LHCN-M2 (cell line): ENCODE measurements at places on chromosomes 3 and 15.
A peak's percentile ranks its signal among the peaks of the same experiment; 100 is the strongest.

DNA sequence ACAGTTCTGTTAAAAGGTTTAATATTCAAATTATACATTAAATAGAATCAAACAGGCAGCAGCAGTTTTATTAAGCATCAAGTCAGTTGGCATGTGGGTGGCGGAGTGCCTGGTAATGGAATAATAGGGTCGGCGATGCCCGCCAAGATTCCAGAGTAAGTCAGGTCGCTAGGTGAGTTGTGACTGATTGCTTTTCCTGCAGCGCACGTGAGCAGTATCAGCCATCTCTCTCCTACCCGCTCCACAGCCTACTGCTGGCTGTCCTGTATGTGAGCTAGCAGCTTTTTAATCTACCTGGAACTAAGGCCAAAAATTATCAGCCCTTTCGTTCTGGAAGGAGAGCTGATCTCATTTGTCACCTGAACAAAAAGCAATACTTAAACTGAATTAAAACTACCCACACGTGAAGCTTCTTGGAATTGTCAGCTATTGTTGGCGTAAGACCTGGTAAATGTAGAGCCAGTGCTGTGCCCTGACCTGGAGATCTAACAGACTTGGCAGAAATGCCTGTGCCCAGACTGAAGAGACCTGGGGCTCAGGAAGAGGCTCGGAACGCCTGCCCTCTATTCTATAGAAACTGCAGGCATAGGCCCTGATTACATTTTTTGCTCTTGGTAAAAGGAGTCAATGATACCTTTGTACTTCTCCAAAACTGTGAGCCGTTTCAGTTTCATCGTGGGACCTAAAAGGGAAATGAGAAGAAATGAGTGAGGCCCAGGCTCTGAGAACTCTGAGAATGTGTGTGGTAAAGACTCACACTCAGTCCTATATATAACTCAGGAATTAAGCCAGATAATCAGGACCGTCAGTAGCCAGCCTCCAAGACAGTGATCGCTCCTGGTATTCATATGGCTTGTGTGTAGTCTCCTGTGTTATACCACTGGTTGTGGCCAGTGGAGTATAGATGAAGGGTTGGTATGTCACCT lies 21.9 kb downstream of the IDH3A start:
- no peak for DNase-seq

GRCh38 chr15:47443839-47444238 lies 273.5 kb upstream of the SEMA6D start:
- DNase-seq: no peak

DNA sequence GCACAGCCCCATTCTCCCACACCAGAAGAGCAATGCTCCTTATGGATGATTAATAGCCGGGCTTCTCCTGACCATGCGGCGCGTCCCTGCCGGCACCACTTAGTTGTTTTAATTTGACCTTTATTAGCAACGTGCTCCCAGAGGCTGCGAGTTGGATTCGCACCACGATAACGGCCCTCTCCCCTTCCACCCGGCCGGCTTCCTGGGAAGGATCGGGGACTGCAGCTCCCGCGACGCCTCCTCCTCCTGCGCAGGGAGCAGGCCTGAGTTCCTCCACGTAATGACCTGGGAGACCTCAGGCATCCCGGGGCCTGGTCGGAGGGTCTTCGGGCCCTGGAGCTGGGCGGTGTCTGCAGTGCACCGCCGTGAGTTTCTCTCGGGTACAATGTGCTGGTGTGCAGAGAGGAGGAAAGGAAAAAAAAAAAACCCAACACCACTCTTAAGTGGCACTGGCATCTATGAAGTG lies 243.3 kb upstream of the TOPAZ1 start:
- no peak for DNase-seq

GRCh38 chr3:65144791-65145351 lies 457.1 kb upstream of the ADAMTS9 start:
- peak; percentile 61 for DNase-seq

GRCh38 chr3:32421185-32421584 lies 29.5 kb downstream of the CMTM7 start:
- DNase-seq: no peak
